ENCODE measurements at places on chromosomes 3 and 15.

DNA sequence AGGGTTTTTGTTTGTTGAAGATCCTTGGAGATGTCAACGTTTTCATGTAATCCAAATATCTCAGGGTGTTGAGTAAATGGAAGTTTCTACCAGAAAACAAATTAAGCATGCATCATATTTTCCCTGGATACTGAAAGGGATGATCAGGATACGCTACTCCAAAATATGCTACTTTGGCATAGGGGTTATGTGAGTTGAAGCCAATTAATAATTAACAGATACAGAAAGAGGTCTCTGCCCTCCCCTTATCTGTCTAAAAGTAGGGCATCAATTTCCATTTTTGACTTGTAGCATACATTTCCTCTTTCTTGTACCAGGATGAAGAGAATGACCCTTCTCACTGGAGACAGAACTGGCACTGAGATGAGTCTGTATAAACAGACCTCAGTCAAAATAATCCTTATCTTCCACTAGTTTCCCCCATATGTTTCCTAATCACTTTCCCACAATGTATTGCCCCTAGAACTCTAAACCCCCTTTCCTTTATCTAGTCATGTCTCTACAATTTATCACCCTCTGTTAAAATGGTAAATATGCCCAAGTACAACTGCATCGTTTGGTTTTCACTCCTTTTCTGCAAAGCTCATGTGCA, 17.4 kb upstream of the ASB14 start:
- no peak for DNase-seq

GRCh38 chr3:141710888-141711616, 27.0 kb upstream of the RNF7 start:
- DNase-seq = no peak

- no peak for DNase-seq
These were observed 238.4 kb upstream of the MDFIC2 start for GRCh38 chr3:70550723-70551319.

DNA sequence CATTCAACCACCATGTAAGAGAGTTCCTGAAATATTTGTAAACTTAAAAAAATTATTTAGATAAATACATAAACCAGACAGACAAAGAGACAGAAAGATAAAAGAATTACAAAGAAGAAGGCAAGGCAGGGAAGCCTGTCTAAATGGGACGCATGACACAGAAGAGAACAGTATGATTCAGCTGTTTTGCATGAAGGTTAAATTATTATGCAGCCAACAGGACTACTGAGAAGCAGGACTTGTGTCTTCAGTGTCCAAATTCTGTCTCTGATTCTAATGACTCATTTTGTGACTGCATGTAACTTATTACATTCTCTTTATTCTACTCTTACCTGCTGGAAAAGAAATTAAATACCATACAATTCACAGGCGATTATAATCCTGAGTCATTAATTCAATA, 340.4 kb upstream of the KCNMB2 start:
- DNase-seq = no peak

GRCh38 chr15:34055868-34056595, 17.0 kb upstream of the AVEN start:
- DNase-seq = no peak

GRCh38 chr15:56261854-56262509, 18.3 kb upstream of the RFX7 start:
- no peak for DNase-seq

DNA sequence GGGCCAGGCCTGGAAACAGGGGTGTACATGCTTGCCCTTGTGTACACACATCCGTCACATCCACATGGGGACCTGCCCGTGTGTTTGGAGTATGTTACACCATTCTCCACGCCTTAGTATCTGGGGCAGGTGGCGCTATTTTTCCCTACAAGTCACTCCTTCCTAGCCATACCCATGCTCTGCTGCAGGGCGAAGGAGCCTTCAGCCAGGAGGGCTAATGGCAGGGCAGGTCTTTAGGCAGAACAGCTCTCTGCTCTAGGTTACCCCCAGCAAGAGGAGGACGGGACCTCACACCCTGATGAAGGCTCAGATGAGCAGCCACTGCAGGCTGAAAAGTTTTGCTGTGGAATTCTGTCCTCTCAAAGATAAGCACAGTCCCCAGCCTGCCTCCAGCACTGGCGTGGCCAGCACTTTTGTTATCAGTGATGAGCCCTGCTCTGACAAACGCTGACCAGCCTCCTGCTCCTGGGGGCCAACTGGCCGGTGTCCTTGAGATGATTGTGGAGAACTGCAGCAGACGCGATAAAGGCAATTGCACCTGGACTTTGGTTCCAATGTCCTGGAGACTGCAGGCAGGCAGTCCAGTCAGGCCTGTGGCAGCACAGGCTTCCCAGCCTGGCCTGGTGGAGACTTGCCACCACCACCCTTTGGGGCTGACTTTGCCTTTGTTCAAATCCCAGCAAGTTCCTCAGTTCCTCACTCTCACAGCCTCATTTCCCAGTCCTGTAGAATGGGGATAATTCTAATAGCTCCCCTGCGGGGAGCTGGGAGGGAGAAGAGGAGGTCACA, 19.8 kb upstream of the PIGZ start:
- DNase-seq = no peak

Data from esophagus squamous epithelium (tissue), 5 donors.